Stimulated activated CD8-positive, alpha-beta memory T cell treated with anti-CD3 and anti-CD28 coated beads, Interleukin-7, amount 100 ng/mL, for 1 hour (primary cell): ENCODE measurements at places on chromosomes 5 and 9.

DNA sequence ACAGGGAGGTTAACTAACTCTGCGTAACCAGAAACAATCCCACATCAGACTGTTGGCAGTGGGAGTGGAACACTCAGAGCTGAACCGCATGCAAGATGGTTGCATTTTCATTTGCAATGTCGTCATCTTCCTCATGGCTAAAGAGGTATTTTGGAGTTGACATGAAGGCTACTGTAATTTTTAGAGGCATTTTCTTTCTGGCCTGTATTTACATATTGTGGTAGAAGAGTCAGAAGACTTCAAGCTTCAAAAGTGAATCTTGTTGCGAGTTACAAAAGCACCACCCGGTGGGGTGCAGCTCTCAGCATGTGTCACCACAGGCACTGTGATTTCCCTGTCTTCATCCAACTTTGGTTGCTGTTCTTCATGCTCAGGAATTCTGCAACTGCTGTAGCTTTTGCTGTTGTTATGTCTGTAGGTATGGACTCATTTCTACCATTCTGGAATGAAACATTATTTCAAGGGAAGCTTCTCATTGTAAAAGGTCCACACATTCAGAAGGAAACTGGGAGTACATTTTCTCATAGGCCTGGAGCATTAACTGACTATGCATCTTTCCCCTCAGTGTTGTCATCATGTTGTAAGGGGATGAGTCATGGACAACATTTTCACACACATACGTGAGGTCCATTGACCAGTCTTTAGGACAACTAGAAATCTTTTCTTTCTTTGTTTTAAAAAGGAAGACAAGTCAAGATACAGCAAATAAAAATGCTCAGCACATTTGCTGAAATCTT, 35.4 kb upstream of the GDNF start:
- no peak for DNase-seq

DNA sequence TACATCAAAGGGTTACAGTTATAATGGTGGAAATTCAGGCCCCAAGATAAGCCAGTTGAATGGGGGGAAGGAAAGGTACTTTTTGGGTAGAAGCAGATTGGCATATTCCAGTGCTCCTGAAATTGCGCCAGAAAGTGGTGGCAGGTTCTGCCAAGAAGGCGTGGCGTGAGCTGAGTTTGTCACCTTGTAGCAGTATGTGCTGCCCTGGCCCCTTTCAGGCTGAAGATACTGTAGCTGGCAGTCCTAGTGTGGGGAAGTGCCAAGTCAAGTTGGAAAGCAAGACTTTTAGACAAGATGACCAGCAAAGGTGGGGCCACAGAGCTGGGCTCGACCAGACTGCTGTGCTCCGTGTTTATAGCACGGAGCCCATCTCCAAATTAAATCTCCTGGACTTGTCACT, 133.6 kb upstream of the GLRA1 start:
- no peak for DNase-seq

- DNase-seq = no peak
Observed at GRCh38 chr9:130041648-130042405, 1.2 kb downstream of the FNBP1 start.

- DNase-seq = no peak
Observed at GRCh38 chr9:93097511-93098201, 1.6 kb downstream of the CARD19 start.

DNA sequence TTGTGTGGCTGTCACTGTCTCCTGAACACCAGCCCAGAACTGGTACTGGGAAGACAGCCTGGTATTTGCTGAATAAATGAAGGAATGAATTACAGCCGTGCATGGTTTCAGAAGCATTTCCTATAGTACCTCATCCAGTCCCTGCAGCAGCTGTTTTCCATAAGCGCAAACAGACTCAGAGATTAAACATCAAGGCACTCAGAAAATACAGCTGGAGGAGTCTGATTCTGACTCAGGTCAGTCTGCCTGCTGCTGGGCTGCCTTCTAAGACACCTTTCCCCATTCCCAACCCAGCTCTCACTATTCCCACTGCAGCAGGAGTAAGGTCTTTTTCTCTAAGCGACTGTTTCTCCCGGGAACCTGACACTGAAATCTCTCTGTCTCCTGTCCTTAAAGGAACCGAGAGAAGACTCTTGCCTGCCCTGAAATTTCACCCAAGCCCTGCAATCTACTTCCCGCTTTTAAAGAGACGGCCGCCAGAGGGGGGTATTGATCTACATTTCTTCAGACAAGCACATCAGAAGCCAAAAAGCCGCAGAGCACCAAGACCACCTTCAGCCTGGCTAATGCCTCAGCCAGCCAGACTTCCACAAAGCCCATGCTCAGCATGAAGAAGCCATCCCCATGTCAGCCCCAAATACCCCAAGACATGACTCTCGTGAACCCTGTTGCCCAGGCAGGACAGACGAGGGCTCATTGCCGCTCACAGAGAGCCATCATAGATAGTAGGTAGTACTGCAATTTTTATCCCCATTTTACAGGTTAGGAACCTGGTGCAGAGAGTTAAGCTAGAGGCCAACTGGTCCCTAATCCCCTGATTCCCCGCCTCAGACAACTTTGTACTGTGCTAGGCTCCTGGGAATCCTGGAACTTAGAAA, 5.4 kb upstream of the FOXI1 start:
- peak; percentile 26 for DNase-seq

DNA sequence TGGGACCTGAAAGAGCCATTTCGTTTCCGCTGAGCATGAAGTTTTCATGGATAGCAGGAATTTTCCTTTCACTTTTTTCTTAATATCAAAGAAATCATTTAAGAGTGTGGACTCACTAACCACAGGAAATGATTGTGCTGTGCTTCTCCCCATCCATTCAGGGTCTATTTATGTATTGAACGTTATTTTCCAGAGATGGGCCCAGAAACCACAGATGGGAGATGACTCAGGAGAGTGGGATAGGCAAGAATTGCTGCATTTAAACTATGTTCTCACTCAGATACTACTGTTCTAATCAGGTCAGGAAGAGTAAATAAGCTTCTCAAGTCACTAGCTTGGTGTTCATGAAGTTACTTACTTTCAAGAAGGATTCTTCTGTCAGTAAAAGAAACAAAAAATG, 763.8 kb downstream of the DTWD2 start:
- no peak for DNase-seq

DNA sequence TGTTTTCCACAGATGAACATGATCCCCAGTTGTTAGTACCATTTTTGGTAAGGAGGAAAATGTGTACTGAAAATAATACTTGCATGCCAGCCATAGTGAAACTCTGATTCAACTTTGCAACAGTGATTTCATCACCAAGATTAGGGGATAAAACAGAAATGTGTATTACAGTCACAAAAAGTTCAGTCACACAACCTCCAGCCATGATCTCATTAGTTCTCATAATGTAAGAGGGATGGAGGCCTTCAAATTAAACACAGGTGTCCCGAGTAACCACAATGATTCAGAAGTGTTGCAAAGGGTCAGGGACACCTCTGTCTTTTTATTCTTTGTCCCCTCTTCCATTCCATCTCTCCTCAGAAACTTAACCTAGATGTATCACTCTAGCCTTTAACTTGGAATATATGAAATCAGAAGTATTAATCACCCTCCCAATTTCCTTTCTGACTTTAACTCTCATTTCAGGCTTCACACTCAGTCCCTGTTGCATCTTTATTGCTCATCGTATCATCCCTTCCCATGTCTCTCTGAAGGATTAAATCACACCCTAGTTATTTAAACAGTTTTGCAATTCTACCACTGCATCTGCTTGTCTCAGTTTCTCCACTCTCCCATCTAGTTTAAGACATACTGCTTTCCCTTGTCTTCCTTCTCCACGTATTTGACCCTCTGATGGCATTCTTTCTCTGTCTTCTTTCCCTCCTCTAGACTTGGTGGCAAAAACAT, 291.2 kb downstream of the ADAMTS6 start:
- no peak for DNase-seq

DNA sequence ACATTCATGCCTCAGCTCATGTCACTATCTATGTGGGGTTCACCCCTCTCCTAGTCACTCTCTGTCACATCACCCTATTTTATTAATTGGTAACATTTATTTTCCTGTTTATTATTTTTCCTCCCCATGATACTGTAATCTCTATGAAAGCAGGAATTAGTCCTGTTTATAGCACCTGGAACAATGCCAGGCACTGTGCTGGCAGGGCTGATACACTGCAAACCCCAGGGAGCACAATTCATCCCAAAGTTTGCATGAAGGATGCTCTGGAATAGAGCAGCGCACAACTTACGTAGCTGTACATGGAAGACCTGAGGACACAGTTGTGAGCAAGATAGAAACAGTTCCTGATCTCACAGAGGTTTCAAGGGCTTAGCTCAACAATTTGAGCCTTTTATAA, 103.2 kb downstream of the NSG2 start:
- no peak for DNase-seq

DNA sequence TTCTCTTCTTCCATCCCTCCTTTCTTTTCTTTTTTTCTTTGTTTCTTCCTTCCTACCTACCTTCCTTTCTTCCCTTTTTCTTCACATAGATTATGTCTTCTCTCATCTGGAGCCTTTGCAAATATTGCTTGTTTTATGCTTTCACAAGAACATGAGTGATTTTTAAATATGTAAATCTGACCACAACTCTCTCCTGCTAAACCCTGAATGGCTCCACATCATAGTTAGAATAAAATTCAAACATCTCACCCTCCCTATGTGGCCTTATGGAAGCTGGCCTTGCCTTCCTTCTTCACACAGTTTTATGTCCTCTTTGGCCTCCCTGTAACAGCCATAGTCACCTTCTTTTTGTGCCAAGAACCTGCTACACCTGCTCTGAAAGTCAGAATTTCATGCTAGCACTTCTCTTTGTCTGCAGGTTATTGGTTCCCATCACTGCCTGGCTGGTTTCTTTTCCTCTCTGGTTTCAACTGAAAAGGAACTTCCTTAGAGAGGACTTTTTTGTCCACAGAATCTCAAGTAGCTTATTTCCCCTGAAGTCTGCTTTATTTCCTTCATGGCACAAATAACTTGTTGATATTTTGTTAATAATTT, 114.3 kb upstream of the TNC start:
- DNase-seq = no peak

- no peak for DNase-seq
Observed at GRCh38 chr9:21030389-21031035, 928 bp downstream of the HACD4 start.

DNA sequence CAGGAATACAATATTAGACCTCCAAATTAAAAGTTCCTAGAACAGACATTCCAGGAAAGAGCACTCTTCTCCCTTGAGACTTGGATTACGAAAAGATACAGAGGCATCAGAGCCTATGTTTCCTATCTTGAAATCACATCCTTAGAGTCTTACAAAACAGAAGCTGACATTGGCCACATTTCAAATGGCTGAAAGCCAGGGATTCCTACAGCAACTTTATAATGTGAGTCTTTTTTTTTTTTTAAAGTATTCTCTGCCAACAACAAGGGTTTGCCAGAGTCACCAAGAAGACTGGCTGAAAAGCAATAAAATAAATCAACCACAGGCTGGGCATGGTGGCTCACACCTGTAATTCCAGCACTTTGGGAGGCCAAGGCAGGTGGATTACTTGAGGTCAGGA, 63.1 kb downstream of the TRPM6 start:
- DNase-seq = no peak

GRCh38 chr5:146641941-146642340, 126.0 kb upstream of the GPR151 start:
- no peak for DNase-seq

GRCh38 chr5:61232490-61233050, 70.3 kb upstream of the SMIM15 start:
- no peak for DNase-seq

GRCh38 chr5:133140311-133140710, 88.5 kb downstream of the HSPA4 start:
- DNase-seq = no peak

DNA sequence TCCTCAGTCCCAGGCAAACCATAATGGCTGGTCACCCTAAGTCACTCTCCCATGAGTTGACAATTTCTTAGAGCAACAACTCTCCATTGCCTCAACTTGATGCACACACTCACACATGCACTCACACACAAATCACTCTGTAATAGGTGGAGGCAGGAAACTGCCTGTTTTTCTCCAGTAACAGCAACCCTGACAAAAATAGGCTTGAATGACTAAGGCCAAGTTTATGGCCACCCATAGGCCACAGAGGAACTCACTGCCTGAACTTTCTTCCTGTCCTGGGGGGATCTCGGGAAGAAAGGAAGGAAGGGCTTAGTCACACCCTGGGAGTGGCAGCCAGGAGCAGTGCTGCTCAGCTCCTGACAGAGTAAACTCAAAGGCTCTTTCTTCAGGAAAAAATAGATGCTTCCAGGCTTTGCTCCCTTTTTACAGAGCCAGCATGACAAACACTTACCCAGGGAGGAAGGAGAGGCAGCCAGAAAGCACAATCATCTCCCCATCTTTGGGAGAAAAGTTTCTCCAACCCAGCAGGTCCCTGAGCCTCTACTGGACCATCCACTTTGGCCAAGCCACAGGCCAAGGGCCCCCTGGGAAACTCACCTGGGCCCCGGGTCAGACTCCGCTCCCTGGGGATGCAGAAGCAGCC, 368 bp downstream of the SH3TC2 start:
- no peak for DNase-seq

DNA sequence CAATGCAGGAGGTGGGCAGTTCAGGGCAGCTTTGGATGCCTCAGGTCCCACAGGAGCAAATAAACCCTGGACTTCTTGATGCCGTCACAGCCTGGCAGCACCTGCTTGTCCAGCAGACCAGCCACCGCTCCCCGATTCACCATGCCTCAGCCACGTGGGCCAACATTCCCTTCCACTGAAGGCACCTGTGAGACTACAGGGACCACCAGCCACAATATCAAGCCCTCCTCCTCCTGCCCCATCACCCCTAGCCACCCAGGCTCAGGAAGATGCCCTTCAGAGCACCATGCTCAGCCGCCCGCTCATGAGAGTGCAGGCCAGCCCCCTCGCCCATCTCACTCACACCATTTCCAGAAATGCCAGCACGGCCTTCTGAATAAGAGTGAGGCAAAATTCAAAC, 234.7 kb downstream of the SYK start:
- DNase-seq = no peak

- no peak for DNase-seq
Observed at GRCh38 chr9:37034305-37034937, 353 bp upstream of the PAX5 start.

- no peak for DNase-seq
Observed at GRCh38 chr5:151897896-151898295, 26.8 kb downstream of the GLRA1 start.

DNA sequence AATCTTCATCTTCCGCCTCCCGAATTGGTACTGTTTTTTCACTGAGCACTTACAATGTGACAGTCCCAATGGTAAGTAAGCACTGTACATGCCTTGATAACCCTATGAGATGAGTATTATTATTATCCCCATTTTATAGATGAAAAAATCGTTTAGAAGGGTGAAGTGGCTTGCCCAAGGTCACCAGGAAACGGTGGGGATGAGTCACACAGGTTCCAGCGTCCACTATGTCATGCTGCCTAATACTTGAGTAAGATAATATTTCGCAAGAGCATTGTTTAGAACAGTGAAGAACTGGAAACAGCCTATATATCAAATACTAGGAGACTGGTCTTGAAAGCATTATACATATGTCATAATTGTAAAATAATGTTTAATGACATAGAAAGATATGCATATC, 12.9 kb downstream of the HAND1 start:
- no peak for DNase-seq

DNA sequence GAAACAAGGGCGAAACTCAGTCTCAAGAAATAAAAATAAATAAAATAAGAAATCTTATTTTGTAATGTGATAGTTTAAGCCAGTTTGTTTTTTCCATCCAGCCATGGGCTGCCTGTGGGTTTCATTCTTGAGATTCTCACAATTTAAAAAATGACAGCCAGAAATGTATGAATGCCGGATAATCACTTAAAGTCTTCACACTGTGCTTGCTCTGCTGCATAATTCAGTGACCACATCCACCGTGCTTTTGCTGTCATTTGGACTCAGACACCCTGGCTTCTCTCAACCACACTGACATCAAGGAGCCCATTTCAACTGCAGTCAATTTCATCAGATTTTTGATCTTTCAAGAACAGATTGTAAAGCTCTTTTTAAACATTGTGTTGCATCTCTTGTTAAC, 61.0 kb upstream of the DAPK1 start:
- no peak for DNase-seq
